Activated T-cell treated with anti-CD3 and anti-CD28 coated beads, Interleukin-2, amount 50 U/mL, for 48 hours (primary cell): ENCODE measurements at places on chromosomes 7 and 10.

- DNase-seq, result no peak
These were observed 7.3 kb downstream of the PCLO start for GRCh38 chr7:83155407-83155806.

DNA sequence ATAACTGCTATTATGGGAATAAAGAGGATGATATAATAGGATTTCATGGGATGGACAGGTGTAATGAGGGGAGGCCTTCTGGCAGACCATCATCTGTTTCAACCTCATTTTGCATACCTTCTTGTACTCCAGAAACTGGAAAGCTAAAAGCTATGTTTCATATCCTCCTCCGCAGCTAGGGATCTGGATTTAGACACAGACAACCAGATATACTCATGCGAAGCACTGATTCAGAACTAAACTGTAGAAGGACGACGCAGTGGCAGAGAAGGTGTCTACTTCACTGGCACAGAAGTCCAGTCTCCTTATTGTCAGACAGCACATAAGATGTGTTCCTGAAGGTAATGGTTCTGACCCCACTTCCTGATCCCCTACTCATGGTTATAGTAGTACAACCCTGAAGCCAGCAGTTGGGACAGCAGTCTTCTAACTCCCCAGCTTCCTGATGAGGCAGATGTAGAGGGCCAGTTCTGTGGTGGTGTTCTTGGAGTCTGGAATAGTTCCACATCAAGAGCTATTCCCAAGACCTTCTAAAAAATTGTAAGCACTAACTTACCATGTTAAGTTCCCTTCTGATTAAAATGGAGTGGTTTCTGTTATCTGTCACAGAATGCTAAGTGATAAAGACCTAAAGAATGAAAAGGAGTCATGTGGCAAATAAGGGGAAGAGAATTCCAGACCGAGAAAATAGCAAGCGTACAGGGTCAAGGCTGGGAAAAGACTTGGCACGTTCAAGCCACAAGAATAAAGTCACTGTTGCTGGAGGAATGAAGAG lies 550.3 kb downstream of the GRM8 start:
- no peak for DNase-seq

GRCh38 chr10:103969436-103969835 lies 2.5 kb downstream of the SLK start:
- DNase-seq, result no peak

DNA sequence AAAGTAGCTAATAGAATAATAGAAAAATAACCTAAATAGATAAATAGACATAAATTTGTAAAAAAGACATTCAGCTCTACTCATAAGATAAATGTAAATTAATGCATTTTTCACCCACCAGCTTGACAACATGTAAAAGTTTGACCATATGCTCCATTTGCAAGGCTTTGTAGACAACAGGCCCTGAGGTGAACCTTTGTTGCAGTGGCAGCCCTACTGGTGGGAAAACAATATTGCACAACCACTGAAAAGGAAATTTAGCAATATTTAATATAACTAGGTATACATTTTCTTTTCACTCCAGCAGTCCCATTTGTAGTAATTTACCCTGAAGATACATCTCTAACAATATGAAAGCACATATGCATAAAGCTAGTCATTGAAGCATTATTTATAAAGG lies 39.0 kb upstream of the ADRA2A start:
- DNase-seq, result no peak

- DNase-seq, result no peak
These were observed 72.2 kb downstream of the RSU1 start for GRCh38 chr10:16745061-16745460.
